ENCODE measurements at places on chromosomes 12 and 14.

GRCh38 chr12:66612090-66612775 lies 66.6 kb downstream of the GRIP1 start:
- no peak for DNase-seq

GRCh38 chr14:102071283-102071998 lies 15.4 kb downstream of the HSP90AA1 start:
- DNase-seq: no peak

DNA sequence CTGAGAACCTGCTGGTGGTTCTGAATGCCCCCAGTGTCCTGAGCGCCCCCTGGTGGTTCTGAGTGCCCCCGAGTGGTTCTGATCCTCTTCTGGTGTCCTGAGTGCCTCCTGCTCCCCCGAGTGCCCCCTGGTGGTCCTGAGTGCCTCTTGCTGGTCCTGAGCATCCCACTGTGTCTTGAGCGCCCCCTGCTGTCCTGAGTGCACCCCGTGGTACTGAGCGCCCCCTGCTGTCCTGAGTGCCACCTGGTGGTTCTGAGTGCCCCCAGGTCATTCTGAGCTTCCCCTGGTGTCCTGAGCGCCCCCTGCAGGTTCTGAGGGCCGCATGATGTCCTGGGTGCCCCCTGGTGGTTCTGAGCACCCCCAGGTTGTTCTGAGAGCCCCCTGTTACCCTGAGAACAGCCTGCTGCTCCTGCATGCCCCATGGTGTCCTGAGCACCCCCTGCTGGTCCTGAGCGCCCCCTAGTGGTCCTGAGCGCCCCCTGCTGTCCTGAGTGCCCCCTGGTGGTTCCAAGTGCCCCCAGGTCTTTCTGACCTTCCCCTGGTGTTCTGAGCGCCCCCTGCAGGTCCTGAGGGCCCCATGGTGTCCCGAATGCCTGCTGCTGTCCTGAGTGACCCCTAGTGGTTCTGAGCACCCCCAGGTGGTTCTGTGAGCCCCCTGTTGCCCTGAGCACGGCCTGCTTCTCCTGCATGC lies 1165.4 kb downstream of the TMEM121 start:
- DNase-seq: peak; percentile 35

DNA sequence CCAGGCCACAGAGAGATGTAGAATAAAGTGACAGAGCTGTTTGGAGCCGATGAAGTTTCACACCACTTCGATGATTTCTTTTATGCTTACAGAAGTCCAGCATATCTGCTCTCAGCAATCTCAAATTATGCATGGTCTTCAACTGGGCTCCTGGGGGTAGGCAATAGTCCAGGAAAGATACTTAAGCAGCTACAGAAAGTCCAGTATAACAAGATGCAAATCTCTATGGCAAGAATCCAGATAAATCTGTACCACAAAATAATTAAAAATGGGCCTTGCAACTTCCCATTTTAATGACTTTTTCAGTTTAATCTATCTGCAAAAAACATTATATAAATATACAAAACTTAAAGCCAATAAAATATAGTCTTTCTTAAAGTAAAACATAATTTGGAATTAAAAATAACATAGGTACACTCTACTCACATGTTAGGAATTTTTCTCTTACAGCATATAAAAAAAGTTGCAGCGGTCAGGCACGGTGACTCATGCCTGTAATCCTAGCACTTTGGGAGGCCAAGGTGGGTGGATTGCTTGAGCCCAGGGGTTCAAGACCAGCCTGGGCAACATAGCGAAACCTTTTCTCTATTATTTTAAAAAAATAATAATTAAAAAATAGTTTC lies 20.5 kb upstream of the RAD51AP1 start:
- DNase-seq: no peak

- DNase-seq: peak; percentile 23
These were observed 227.3 kb downstream of the KTN1 start for GRCh38 chr14:55807053-55807880.

All from left lung (tissue), 14 donors.